Gastroesophageal sphincter (tissue), 4 donors: ENCODE measurements at places on chromosomes 7 and 10. TPM values are rescaled to one million over a fixed set of nuclear protein-coding genes. Genes with fewer than 3 reads are reported as not detected.

DNA sequence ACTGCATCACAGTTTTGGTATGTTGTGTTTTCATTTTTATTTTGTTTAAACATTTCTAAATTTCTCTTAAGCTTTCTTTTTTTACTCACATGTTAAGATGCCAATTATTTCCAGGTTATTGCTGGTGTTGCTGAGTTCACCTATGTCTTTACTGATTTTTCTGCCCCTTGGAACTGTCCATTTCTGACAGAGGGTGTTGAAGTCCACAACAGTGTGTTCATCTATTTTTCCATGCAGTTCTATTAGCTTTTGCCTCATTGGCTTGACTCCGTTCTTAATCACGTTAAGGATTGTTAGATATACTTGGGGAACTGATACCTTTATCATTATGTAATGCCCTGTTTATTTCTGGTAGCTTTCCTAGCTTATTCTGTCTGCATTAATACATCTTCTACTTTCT is 158.0 kb upstream of the TCERG1L start:
- peaks cover 47% of the 10 kb centered on the region for H3K27me3 ChIP-seq
- H3K4me1 ChIP-seq, result no peaks in the 10 kb centered on the region
- no peak overlapping the region for H3K4me3 ChIP-seq
- no peaks in the 10 kb centered on the region for H3K36me3 ChIP-seq
- H3K27ac ChIP-seq, result no peak overlapping the region
- ATAC-seq, result no peak

DNA sequence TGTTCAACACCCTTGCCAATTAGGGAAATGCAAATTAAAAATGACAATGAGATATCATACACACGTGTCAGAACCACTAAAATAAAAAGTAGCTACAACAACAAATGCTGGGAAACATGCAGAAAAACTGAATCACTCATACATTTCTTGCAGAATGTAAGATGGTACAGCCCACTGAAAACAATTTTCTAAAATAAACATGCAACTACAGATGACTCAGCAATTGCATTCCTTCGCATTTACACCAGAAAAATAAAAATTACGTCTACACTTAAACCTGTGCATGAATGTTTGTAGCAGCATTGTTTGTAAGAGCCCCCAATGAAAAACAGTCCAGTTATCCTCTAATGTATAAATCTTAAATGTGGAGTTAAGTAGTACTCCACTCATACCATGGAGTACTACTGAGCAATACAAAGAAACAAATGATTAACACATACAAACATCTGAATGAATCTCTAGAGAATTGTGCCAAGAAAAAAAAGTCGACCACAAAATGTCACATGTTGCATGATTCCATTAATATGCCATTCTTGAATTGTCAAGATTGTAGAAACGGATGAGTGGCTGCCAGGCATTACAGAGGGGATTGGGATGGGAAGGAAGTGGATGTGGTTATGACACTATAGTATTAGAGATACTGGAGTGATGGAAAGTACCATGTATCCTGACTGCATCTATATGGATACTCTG is 134.6 kb upstream of the NPSR1 start:
- ATAC-seq, result no peak
- H3K36me3 ChIP-seq, result no peaks in the 10 kb centered on the region
- no peaks in the 10 kb centered on the region for H3K4me1 ChIP-seq
- H3K27ac ChIP-seq, result no peak overlapping the region

- no peak overlapping the region for H3K27ac ChIP-seq
- H3K4me3 ChIP-seq, result no peak overlapping the region
- H3K36me3 ChIP-seq, result no peaks in the 10 kb centered on the region
- H3K4me1 ChIP-seq, result no peaks in the 10 kb centered on the region
- no peaks in the 10 kb centered on the region for H3K27me3 ChIP-seq
These were observed 760.8 kb upstream of the CELF2 start for GRCh38 chr10:10256860-10257259.

GRCh38 chr7:12949060-12949931 is 261.9 kb downstream of the ARL4A start:
- H3K36me3 ChIP-seq, result no peaks in the 10 kb centered on the region
- no peaks in the 10 kb centered on the region for H3K27me3 ChIP-seq
- no peak for ATAC-seq

ICA1 gene
- 7.0 TPM for total RNA-seq

LRRC18 gene
- total RNA-seq, result not detected

GRCh38 chr7:95602421-95602820 is 6.1 kb upstream of the PDK4 start:
- H3K36me3 ChIP-seq, result no peaks in the 10 kb centered on the region
- no peak overlapping the region for H3K4me3 ChIP-seq
- no peaks in the 10 kb centered on the region for H3K27me3 ChIP-seq
- H3K4me1 ChIP-seq, result peaks cover 14% of the 10 kb centered on the region

DNA sequence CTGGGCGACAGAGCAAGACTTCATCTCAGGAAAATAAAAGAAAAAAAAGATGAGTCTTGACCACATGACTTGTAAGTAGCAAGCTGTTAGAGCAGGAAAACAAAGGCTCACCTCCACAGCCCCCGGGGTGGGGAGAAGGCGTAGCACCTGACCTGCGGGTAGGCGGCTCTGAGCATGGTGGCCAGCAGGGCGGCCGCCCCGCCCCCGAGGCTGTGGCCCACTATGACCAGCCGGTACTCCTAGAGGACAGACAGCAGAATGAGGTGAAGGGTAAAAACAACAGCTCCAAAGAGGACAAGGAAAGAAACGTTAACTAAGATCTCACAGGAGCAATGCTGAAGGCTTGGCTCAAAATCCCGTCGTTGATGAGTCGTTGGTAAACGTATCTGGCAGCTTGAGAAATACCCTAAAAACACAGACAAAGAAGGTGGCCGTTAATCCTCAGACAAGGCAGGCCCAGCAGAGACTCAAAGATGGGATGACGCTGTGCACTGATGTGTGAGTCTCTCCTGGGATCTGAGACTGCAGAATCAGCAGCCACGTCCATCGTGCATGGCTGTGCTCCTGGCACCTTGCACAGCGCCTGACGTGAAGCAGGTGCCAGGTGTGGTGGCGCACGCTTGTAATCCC is 31.1 kb downstream of the DAGLB start:
- H3K4me1 ChIP-seq, result no peaks in the 10 kb centered on the region
- H3K4me3 ChIP-seq, result no peak overlapping the region
- H3K36me3 ChIP-seq, result peaks cover 93% of the 10 kb centered on the region
- H3K27ac ChIP-seq, result no peak overlapping the region
- ATAC-seq, result no peak
- no peaks in the 10 kb centered on the region for H3K27me3 ChIP-seq

- no peaks in the 10 kb centered on the region for H3K27me3 ChIP-seq
- no peak overlapping the region for H3K4me3 ChIP-seq
- H3K27ac ChIP-seq, result peak overlapping the region; percentile 90
- H3K36me3 ChIP-seq, result no peaks in the 10 kb centered on the region
- H3K4me1 ChIP-seq, result peaks cover 6% of the 10 kb centered on the region
These were observed 28.2 kb upstream of the MPP7 start for GRCh38 chr10:28331066-28331465.

DNA sequence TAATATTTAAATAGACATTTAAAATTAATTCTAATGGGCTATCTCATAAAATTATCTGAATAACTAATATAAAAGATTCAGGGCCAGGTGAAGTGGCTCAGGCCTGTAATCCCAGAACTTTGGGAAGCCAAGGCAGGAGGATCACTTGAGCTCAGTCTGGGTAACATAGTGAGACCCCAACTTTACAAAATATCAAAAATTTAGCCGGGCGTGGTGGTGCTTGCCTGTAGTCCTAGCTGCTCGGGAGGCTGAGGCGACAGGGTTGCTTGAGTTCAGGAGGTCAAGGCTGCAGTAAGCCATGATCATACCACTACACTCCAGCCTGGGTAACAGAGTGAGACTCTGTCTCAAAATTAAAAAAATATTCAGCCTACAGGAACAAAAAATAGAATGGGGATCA is 12.5 kb downstream of the NOBOX start:
- no peaks in the 10 kb centered on the region for H3K4me1 ChIP-seq
- no peaks in the 10 kb centered on the region for H3K27me3 ChIP-seq
- ATAC-seq, result no peak
- no peak overlapping the region for H3K4me3 ChIP-seq
- H3K36me3 ChIP-seq, result no peaks in the 10 kb centered on the region

CLEC2L gene
- not detected for total RNA-seq

DNA sequence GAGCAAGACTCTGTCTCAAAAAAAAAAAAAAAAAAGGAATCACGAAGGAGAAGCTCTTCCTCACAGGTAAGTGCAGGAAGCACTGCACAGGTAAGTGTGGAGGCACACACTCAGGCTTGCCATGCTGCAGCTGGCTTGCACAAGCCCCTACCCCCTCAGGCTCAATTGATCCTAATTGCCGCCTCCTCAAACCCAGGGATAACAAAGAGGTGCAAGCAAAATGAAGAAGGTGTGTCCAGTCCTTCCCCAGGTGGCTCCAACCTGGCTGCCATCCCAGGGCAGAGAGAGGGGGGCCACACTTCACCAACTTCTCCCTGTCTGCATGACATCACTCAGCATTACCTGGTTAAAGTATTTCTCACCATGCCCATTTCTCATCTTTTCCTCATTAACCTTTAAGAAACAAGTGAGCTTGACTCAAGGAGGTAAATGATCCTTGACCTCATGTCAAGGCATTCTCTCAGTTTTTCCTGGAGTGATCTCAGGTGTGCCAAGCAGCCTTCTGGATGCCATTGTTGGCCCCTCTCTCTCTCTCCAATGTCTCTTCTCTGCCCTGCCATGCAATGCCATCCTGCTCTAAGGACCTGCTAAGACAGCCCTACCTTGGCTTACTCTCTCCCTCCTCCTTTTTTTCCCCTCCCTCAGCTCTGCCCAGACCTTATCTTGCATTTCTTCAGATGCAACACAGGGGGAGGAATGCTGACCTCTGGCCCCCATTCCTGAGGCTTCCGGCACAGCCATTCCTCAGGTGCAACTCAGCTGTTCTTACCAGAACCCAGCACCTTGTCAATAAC is 13.0 kb upstream of the TRPV6 start:
- no peaks in the 10 kb centered on the region for H3K36me3 ChIP-seq
- ATAC-seq, result no peak
- no peak overlapping the region for H3K27ac ChIP-seq
- H3K4me3 ChIP-seq, result no peak overlapping the region
